ENCODE measurements at places on chromosomes 2 and 18.

GRCh38 chr2:240347373-240347940, 88.0 kb upstream of the GPC1 start:
- no peak for DNase-seq

- no peak for DNase-seq
Measured at GRCh38 chr2:95007031-95007609, 18.4 kb upstream of the MAL start.

DNA sequence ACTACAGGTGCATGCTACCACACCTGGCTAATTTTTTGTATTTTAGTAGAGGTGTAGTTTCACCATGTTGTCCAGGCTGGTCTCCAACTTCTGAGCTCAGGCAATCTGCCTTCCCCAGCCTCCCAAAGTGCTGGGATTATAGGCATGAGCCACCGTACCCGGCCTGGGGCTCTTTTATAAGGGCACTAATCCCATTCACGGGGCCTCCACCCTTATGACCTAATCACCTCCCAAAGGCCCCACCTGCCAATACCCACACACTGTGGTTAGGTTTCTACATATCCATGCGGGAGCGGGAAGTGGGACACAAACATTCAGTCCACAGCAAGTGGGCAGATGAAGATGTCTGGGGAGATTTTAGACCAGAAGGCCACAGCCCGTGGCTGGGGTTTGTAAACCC, 164.7 kb upstream of the SH3BP4 start:
- no peak for DNase-seq

DNA sequence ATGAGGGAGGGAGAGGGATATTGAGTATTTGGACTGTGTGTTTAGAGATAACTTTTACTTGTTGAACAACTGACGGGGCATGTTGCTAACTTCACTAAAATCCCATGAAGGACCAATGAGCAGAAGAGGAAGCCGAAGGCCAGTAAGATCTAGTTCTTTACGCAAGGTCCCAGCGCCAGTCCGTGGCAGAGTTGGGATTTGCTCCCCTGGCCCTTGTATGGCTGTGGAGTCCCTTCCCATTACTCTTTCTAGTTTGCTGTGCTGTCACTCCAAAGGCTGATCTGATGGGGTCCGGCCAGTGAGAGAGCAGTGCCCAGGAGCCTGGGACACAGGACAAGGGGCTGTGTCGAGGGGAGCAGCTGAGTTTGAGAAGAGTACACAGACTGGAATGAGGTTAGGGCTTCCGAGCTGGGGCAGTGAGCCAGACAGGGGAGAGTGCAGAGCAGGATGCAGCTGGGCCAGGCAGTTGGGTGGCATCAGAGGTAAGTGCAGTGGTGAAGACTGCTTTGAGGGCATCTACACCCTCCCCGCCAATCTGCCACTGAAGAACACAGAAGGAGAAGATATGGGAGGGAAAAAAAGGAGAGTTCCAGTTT, 692.9 kb upstream of the HS6ST1 start:
- DNase-seq: no peak

DNA sequence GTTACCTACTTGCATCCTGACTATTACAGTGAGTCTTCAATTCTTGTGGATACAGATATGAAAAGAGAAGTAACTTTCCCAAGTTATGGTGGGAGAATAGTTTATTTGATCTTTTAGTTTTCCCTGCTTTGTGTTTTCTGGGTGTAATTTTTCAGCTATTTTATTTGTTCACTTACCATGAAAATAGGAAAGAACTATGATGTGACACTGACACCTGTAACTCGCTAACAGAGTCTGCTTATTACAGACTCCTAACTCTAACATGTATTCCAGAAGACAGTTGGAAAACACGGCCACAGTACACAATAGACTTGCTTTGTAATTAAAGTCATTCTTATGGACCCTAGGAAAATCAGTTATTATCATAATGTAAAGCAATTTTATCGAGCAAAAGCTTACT, 323.2 kb downstream of the LRRTM1 start:
- no peak for DNase-seq

- peak; percentile 28 for DNase-seq
Measured at GRCh38 chr2:130920415-130921163, 83.9 kb downstream of the ARHGEF4 start.

DNA sequence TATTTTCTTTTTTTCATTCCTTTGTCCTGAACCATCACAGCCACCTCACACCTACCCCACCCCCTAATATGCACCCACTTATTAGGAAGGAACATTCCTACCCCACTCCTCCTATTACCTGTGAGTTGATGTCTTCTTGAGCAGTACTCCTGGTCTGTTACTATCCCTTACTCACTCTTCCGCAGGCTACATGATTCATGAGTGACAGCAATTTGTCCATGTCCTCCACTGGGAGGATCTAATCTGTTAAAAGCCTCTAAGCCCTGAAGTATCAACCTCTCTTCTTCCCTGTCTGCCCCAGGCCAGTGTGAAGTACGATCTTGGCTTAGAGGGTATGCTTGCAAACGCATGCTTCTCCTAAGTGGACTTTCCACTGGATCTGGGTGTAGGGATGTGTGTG, 75.6 kb upstream of the RFX8 start:
- DNase-seq: no peak

GRCh38 chr2:218501665-218502064, 66.5 kb downstream of the USP37 start:
- no peak for DNase-seq

DNA sequence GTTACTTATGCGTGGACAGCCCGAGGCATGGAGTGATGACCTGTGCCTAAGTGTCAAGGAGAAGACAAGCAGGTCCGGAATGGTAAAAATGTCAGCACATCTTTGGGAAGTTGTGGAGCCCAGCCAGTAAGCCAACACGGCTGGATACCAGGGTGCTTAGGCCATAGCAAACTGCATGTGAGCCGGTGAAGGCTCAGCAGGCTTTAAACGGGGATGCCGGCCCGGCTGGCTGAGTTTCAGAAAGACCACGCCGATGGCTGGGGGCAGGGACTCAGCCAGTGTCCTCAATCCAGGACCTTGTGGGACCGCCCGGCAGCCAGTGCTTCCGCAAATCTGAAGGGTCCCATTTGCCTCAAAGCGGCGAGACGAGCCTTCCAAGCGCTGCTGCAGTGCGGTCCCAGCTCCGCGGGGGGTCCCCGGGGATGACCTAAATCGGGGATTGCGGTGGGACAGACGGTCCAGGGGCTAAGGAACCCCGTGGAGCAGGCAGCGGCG, 946 bp upstream of the AGAP1 start:
- no peak for DNase-seq

- DNase-seq: no peak
Measured at GRCh38 chr18:2304378-2305175, 266.7 kb downstream of the METTL4 start.

DNA sequence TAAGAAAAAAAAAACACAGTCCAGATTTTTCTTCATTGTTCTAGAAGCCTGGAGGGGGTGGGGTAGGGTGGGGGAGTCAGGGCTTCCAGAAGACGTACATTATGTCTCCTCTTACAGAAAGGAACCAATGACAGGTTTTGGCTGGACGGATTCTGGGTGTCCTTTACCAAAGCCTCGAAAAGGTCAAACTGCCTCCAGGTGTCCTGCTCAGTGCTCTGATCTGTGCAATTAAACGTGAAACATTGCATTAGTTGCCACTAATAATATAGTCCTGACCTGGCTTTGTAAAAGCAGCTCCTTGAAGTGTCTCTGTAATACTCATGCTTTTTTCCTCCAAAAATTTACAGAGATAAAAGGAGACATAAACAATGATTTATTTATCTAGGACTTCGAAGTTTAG, 11.1 kb upstream of the MTA3 start:
- DNase-seq: no peak

DNA sequence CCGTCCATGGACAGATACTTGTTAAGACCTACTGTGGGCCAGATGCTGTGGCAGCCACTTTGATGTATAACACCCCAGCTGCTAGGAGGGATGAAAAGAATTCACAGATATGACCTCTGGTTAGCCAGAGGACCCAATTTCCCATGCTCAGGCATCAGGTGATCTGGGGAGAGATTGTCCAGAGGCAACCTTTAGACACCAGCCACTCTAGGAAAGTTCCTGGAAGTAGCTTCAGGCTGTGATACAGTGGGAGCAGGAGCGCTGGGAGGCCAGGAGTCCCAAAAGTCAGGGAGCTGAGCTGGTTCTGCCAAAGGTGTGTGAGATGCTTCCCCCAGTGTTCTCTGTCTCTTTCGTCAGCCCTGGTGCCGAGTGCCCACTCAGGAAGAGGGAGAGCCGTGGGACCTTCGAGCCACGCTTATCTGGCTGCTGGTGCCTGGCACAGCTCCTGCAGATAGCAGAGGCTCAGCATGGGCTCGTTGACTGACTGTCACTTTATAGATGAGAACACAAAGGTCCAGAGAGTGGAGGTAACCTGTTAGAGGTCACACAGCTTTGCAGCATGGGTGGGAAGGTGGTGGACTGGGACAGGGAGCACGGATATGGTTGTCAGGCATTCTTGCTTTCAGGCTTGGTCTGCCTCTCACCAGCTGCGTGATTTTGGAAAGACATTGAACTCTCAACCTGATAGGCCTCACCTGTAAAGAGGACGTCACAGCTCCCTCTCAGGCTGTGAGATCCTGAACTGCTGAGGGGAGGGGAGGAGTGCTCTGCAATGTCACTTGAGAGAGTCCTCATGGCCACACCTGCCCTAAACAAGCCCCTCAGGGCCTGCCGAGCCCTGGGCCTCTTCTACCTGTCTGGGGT, 7.8 kb upstream of the RALB start:
- DNase-seq: no peak

DNA sequence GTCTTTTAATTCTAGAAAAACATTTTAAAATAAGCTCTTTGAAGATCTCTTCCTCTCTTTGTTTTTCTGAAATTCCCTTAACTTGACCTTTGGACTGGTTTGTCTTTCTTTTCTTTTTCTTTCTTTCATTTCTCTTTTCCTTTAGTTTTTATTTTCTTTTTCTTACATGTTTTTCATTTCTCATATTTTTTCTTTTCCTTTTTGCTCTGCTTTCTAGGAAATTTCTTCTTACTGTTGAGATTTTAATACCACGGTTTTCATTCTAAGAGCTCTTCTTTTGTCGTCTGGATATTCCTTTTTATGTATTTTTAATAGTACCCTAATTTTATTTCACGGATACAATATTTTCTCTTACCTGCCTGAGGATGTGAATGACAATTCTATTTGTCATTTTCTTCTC, 337.8 kb downstream of the AGPS start:
- no peak for DNase-seq

- DNase-seq: no peak
Measured at GRCh38 chr2:7987992-7988391, 693.9 kb upstream of the ID2 start.

DNA sequence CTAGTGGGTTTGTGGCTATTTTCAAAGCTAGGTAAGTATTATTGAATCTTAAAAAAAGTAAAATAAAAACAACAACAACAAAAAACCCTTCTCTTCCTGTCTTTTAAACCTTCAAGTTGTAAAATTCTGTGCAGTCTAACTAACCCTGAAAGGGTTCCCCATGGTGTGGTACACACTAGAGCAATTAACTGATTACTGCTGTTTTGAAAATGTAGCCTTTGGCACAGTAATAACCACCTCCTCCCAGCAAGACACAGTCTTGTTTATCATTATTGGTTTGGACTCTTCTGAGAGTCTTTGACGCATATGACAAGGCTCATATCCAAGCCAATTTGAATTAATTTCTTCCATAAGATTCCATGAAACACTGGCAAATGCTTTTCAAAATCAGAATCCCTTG, 2184.6 kb upstream of the PIK3C3 start:
- DNase-seq: no peak

DNA sequence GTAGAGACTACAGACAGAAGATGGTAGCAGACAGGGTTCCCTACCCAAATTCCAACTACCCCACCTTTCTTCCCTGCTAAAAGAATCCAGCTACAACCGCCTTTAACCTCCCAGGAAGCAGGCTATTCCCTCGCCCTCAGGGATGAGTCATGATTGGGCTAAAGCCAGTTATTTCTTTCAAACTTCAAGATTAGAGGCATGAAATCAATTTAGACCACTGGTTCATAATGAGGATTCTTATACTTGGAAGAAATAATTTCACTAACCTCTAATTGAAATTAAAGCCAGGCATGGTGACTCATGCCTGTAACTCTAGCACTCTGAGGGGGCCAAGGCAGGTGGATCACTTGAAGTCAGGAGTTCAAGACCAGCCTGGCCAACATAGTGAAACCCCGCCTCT, 20.0 kb downstream of the TRIP12 start:
- DNase-seq: no peak

Data from stimulated activated CD4-positive, alpha-beta T cell treated with anti-CD3 and anti-CD28 coated beads, Interleukin-1b, Interleukin-23, amount 100 ng/mL, for 24 hours (primary cell).